ENCODE measurements at places on chromosomes 3 and 15.

- no peak for DNase-seq
These were observed 2.0 kb downstream of the NR1I2 start for GRCh38 chr3:119783883-119784282.

DNA sequence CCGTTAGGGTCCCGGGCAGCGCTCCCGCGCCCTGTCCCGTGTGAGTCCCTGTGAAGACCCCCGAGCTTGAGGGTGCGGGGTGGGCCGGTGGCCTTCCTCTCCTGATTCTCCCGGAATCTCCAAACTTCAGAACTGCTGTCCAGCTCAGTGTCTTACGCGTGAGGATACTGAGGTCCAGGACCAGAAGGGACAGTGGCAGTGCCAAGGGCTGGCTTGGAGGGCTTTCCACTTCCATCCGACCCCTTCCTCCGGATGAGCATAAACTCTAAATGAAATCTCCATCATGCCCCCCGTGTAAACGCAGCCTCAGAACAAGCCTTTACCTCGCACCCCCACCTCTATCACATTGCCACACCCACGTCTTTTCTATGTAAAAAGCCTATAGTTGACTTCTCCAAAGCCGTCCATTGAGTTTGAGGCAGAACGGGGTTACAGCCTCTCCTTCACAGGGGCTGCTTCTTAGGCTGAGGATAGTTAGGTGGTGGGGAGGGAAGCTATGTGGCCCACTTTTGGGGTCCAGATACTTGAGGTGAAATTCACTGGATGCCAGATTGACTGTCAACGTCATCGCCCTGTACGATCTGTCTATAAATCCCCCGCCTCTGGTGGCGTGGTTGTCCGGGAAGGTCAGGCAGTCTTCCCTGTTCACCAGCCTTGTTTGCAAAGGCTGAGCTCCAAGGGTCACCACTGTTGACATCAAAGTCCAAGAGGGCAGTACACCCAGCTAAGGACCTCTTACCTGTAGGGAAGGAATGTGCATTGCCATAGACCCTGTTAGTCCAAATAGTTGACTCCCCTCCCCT lies 1.1 kb downstream of the EDEM1 start:
- DNase-seq, result peak; percentile 10

DNA sequence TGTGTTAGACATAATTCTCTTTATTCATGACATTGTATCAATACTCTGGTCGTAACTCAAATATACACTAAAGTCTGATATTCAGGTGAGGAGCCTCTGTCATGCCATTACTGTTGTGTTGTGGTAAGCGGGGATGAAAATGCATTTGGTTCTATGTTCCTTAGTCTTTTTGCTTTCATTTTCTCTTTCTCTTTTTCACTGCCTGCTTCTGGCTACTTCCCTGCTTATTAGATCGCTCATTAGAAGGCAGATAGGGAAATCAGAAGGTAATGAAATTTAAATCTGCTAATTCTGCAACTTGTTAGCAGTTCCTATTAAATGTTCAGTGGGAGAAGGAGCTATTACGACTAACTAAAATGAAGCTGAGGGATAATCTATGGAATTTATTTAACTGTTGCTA lies 345.0 kb downstream of the GRM7 start:
- DNase-seq, result no peak

GRCh38 chr3:148998715-148999423 lies 7.5 kb downstream of the GYG1 start:
- DNase-seq, result no peak

DNA sequence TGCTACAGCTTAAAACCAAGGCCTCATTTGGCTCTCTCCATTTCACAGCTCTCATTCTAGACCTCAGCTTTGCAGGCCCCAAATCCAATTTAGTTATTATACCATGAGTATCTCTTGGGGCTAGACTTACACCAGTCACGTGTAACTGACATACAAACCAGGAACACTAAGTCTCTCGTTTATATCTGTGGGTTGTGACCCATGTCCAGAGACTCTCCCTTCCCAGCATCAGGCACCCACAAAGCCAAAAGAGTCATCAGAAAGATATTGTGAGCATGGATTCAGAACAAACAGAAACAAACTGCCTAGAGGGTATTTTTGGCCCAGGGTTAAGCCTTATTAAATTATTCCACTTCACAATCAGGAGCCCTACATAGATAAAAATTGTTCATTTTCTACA lies 5.6 kb upstream of the CCDC13 start:
- no peak for DNase-seq

DNA sequence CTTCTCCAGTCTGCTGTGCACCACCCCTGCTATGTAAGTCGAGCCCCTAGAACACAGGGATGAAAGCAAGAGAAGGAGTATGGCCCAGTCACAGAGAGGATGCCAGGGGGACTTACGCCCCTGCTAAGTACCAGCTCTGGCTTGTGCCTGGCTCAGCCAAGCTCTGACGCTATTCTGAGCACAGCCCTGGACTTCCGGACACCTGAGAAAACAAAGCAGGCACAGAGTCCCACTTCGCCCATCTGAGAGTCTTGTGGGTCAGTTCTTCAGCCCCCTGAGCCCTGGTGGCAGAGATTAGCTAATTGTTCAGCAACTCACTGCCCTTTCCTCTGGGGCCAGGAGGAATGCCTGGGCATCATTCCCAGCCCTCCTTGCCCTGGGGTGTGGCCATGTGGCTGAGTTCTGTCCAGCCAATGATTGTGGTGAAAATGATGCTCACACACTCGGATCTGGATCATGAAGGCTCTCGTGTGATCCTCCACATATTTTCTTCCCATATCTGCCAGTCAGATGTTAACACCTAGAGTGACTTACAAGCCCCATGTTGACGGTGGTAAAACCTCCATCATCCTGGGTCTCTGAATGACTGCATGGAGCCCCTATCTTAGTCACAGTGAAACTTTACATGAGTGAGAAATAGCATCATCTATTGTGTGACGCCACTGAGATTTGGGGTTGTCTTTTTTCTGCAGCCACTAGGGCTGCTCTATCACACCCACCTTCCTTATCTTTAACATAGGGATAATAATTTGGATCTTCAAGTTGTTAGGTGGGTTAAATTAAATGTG lies 105.7 kb downstream of the TPRA1 start:
- DNase-seq, result no peak

- no peak for DNase-seq
These were observed 2.3 kb upstream of the DNAH1 start for GRCh38 chr3:52313774-52314188.

DNA sequence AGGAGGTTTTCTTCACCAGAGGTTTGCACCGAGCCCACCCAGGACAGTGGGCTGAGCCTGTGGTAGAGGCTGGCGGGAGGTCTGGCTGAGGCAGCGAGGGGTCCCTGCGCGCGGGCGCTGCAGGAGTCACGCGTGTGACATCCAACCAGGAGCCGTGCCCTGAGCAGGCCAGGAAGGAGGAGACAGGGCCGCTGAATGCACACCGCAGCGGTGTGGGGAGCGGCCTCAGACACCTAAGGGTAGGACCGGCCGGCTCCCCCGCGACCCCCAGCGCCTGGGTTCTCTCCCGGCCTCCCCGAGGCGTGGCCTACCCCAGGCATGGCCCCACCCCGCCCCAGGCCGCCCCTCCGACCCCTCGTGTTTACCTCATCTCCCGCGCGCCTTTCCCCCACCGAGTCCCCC lies 412 bp downstream of the SLC41A3 start:
- DNase-seq, result no peak

DNA sequence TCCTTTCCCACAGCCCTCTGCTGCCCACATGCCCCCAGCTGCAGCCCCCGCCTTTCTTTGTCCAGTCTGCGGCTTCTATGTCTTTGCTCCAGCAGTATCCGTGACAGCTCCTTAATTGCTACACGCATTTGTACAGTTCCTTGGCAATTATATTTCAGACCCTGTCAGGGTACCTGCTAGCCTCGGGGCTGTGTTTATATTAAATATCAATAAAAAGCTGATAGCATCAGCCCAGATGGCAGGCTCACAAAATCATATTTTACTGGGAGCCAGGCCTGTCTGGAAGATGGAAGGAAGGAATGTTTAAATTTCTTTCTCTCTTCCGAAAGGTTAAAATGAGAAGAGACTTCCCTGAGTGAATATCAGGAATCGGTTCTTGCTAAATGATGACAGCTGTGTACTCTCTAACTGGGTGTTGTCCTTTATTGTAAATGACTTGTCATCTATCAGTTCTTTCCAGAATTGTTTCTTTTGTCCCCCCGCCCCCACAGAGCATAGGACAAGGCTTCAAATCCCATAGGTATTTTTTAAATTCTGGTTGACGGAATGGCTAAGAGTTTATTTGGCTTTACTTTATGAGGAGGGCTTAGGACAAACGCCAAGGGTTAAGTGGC lies 378.1 kb downstream of the LRTM1 start:
- DNase-seq, result no peak

GRCh38 chr3:187667526-187667925 lies 2.7 kb downstream of the SST start:
- DNase-seq, result no peak

GRCh38 chr15:39365873-39366272 lies 215.0 kb upstream of the THBS1 start:
- no peak for DNase-seq

GRCh38 chr15:92524874-92525565 lies 130.6 kb downstream of the FAM174B start:
- no peak for DNase-seq

GRCh38 chr3:153127788-153128187 lies 34.2 kb upstream of the RAP2B start:
- no peak for DNase-seq

DNA sequence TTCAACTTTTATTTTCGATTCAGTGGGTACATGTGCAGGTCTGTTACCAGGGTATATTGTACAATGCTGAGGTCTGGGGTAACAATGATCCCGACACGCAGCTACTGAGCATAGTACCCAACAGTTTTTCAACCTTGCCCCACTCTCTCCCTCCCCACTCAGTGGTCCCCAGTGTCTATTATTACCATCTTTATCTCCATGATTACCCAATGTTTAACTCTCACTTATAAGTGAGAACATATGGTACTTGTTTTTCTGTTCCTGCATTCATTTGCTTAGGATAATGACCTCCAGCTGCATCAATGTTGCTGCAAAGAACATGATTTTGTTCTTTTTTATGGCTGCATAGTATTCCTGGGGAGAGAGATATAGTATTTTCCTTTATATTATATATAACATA lies 75.7 kb upstream of the EPHB3 start:
- no peak for DNase-seq

GRCh38 chr15:27583651-27584050 lies 515.5 kb downstream of the OCA2 start:
- no peak for DNase-seq

GRCh38 chr15:64430000-64430735 lies 30.2 kb upstream of the ZNF609 start:
- DNase-seq, result peak; percentile 11

DNA sequence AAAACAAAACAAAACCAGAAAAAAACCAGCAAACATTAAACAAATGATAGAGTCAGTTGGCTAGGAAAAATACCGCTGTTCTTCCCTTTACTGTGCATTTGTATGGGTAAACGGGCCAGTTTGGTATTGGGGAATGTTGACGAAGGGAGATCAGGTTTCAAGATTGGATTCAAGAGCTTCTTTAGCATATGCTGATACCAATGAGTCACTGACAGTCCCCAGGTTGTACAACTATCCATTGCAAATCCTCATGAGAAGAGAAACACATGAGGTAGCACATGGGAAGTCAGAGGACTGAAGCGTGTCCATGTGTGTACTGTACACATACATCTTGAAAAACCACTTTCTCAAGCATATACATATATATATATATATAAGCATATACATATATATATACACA lies 25.6 kb downstream of the TIGIT start:
- no peak for DNase-seq

GRCh38 chr3:128283421-128283820 lies 130.1 kb downstream of the EEFSEC start:
- DNase-seq, result no peak

GRCh38 chr15:80557441-80558234 lies 137.5 kb upstream of the ABHD17C start:
- no peak for DNase-seq

- no peak for DNase-seq
These were observed 28.3 kb downstream of the LRIG1 start for GRCh38 chr3:66472313-66473134.

DNA sequence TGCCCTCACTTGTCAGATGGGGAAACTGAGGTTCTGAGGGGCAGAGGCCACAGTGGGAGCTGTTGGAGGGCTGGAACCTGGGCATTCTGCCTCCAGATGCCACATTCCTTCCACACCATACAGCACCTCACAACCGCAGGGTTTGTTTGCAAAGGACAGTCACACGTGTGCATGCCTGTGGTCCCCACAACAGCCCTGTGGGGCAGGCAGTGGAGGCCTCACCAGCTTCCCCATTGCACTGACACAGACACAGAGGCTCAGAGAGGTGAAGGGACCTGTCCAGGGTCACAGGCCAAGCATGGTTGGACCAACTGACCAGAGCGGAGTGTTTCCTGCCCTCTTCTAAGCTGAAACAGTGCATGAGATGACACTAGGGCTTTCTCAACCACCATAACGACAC lies 75.2 kb upstream of the SEC13 start:
- DNase-seq, result no peak

DNA sequence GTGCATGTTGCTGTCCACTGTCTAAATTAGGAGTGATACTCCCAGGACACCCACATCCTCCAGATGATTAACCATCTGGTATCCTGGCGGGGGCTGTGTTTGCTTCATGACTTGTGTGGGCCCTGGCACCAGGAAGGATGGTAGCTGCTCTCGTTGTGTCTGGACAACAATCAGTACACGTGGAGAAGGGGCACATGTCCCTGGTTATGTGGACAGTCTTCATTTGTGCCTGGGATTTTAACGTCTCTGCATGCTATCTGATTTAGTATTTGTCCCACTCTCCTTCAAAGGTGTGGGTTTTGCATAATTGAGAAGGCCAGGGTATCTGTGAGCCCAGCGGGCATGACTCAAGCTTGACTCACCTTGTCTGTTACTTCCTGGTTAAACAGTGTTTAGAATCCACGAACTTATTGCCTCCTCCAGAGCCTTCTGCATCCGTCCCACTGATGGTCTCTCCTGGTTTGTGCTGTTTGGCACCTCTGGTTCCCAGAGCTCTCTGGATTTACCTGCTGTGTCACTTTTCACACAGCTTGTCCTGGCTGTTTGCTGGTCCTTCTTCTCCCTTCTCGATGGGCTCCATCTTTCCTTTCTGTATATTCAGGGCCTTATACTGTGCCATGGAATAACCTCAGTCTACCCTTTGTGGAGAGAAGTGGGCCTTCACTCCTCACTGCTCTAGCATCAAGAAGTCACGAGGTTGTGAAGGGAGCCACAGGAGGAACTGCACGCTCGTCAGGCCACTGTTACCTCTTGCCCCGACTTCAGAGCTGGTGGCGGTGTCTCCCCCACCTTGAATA lies 32.5 kb downstream of the ARNT2 start:
- no peak for DNase-seq

DNA sequence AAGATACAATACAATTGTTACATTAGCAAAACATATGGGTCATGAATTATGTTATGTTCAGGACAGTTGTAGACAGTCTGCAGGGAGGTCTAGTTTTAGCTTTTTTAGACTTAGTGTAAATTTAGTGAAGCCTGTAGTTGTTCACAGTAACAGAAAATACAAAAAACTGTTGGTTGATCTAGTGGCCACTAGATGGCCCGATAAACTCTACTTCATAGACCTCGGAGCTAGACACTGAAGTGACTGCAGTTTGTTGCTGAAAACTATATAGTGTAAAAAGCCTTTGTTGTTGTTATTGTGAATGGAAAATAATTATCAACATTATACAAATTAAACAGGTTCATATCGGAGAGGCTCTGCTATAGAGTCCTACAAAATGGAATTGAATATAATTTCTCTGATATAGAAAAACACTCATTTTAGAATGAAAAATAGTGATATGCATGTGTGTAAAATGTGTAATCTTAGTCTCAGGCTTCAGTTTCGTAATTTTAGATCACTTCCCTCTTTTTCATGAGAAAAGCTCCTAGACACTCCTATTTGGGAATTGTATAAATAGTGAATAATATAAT lies 18.3 kb downstream of the MAGEL2 start:
- no peak for DNase-seq

Data from stimulated activated CD8-positive, alpha-beta memory T cell treated with anti-CD3 and anti-CD28 coated beads, Interleukin-2, amount 100 ng/mL, for 1 hour (primary cell).